ENCODE measurements at places on chromosomes 11 and 22.

DNA sequence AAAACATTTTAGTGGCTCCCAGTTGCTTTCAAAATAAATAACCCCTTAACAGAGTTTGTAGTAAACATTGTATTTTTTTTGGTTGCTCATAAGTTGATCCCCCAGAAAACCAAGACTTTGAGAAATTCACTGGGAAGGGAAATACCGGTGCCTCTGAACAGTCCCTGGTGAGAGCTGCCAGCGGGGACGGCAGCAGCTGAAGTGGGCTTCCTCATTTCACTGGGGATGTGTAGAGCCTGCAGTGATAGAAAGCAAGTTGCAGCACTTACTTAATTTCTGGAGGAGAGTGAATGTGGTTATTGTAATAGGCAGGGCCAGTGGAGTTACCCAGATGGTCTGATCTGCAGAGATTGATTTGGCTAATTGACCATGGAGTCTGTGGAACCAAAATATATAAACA lies 18.6 kb upstream of the MCHR1 start:
- no peak for DNase-seq

DNA sequence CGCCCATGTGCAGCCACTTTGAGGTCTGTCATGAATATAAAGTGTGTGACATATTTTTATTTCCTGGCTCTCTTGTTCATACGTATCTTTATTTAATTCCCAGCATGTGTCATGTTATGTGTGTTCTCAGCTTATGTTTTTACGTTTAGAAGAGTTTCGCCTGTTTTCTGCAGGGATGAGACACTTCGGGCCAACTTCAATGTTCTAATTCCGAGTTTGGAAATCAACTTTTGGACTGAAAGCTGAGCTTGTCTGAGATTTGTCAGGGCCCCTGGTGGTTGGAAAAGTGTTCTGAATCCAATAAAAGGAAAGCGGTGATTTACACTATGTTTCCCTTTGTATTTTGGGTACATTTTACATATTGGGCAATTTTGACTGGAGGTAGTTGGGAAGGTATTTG lies 810.7 kb downstream of the TBC1D22A start:
- DNase-seq = no peak

DNA sequence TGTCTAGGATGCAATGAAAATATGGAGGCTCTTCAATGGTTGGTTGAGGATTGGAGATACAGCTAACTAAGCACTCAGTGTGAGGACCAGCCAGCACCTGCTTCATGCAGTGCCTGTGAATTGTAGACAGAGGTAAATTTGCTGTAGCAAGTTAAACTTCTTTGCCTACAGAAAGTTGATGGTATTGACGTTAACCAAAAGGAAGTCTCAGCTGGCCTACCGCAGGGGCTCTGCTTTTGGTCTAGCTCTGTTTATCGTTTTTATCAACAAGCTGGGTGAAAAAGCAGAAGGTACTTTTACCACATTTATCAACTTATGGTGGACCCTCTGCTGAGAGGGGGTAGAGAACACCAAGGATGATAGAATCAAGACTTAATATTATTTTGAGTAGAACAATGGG lies 51.6 kb downstream of the GRAMD1B start:
- DNase-seq = no peak

- DNase-seq = no peak
Measured at GRCh38 chr11:13277768-13278608, at the start of gene BMAL1. Gene BMAL1, plus strand, starts transcription at chr11:13277790. Its CDS starts 76,519 bp downstream, at chr11:13354309.

DNA sequence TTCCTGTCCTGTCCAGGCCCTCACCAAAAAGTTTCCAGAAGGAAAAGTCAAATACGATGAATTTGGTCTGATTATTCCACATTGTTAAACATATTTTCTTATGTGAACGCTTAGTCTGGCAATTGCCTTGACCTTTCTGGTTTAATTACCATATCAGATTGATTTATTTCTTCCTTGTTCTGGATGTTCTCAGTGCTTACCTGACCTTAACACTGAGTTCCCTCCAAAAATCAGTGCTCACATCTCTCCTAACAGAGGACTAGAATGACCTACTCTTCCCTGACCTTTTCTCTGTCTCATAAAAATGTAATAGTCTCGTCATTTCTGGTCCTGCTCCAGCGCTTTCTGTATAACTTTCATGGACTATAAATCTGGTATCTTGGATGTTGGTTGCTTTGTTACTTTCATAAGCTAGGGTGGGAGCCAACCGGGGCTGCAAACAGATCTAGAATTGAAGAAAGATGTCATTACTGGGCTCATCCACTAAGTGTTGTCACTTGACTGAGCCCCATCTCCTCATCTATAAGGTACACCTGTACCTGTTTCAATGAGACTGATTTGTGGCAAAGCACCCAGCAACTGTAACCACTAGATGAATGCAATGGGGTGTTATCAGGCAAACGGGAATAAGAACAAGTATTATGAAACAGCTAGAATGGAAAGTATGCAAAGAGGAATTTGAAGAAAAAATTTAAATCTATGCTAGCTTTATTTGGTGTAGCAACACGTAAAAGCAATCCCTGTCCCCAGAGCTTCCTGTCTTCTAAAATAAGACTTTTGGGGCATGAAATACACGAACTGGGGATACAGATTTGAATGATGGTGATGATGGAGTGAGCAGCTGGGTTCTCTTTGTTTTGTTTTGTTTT lies 2.4 kb downstream of the FADS2 start:
- DNase-seq = no peak

DNA sequence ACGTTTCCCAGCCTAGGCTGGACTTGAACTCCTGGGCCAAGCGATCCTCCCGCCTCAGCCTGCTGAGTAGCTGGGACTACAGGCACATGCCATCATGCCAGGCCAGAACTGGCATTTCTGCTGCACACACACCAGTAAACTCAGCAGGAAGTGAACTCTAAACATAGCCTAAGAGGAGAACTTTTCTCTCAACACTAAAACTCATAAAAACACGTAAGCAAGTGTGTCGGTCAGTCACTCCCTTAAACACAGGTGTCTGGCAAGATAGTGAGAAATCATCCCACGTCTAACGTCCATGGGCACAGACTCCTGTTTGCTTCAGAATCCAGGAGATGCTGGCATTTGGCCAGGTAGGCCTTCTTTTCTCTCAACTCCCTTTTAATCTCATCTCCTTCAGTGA lies 104.8 kb downstream of the RPL27A start:
- no peak for DNase-seq

- DNase-seq = peak; percentile 25
Measured at GRCh38 chr11:63614136-63614671, at the start of gene PLAAT3. Gene PLAAT3, minus strand, starts transcription at chr11:63614433. Its CDS starts 419 bp downstream, at chr11:63614014.

GRCh38 chr11:126993599-126993998 lies 7.0 kb downstream of the KIRREL3 start:
- no peak for DNase-seq

- DNase-seq = no peak
Measured at GRCh38 chr11:95897731-95898130, 26.2 kb downstream of the MTMR2 start.

DNA sequence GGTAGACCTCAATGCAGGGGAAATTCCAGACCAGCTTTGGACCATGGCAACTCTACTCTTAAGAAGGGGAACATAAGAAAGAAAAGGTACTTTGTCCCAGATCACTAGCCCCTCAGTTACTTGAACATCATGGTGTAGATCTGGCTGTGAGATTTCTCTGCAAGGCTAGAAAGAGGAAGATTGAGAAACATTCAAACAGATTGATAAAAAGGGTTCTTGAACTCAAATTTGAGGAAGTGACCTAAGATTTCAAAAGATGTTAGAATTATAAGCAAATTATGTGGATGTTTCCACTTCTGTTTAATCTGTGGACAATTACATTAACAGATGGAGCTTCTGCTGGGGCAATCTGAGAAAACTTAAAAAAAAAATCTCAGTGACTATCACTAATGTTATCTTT lies 21.8 kb upstream of the UPB1 start:
- no peak for DNase-seq

DNA sequence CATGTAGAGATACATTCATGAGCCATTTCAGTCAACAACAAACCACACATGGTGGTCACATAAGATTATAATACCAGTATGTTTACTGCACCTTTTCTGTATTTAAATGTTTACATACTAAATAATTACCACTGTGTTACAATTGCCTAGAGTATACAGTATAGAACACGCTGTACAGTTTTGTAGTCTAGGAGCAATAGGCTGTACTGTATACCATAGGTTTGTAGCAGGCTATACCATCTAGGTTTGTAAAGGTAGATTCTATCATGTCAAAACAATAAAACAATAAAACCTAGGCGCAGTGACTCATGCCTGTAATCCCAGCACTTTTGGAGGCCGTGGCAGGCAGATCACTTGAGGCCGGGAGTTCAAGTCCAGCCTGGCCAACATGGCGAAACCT lies 1.1 kb downstream of the TRIM48 start:
- no peak for DNase-seq

DNA sequence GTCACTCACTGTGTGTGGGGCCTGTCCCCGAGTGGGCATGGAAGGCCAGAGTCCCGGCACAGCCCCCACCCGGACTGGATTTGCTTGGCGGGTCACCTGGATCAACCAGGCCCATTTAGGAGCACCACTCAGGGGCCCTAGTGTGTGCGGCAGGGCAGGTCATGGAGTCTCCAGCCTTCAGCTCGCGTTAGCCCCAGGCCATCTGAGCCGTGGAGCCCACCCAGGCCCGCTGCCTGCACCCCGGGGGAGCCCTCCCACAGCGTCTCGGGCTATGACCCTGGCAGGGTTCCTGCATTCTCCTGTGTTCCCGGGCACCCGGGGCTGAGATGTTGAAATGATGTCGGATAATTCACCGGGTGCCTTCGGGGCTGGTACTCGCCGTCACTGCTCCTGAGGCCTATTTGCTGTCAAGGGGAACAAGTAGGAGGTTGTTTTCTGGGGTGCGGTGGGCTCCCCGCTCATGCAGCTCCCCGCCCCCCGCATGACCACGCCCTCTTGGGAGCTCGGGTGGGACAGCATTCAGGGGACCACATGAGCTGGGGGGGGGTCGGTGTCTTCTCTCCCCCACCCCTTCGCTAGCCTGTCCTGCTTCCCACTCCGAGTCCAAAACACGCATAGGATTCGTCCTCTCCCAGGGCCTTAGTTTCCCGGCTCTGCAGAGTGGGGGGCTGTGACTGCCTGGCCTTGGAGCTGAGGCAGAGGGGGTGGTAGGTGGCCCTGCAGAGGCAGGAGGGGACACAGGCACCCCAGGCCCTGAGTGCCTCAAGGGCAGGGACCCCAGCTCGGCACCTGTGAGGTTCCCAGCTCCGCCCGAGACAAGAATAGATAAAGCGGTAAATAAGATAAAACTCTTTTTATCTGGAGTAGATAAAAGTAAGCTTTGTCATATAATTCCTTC lies 77.2 kb downstream of the KCNQ1 start:
- no peak for DNase-seq

DNA sequence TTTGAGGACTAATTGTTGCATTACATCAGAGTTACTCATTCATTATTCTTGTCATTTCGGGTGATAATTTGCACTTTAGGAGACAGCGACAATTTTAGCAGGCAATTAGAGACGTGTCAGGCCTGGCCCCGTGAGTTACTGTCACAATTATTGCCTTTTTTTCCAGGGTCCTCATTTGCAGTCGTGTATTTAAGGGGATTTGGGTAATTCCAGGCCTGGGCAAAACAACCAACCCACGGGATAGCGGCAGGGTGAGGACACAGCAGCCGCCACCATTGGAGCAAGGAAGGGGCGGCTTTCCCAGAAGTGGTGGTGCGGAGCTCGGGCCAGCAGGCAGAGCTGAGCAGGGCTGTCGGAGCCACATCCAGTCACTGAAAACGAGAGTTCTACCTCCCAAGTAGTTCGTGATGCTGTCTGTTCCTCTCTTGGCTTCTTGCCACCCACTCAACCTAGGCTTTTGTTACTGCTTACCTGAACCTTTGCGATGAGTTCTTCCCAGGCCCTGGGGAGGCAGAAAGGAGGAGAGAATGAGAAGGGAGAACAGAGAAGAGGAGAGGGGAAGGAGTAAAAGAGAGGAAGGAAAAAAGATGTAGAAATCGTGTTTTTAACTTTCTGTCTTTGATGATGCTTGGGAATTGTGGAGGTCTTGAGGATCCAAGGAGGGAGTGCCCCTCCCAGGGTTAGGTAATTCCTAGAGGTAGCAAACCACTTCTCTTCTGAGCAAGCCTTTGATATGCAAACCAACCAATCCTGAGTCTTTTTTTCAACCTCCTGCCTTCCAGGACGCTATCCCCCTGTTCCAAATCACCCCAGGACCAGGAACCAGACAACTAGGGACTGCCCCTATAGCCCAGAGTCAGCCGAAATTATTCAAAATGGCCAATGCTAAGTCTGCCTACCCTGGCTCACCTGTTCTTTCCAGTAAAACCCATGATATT lies 236.1 kb downstream of the MIAT start:
- no peak for DNase-seq

DNA sequence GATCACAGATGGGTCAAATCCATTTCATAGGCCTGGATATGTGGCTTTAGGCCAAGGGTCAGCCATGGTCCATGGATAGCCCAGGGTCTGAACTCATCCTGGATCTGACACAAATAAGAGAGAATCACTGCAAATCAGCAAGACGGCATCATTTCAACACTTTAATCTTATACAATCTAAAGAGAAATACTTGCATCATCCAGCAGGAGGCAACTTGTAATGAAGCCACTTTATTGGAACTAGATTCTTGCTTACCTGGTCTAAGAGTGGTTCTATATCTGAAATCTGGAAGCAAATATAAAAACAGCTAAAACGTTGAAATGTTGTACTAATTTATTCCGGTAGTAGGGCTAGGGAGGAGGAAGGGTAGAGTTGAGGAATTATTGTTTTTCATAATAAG lies 870.1 kb downstream of the JRKL start:
- DNase-seq = no peak

GRCh38 chr22:24683691-24684090 lies 80.7 kb downstream of the GGT1 start:
- DNase-seq = no peak

GRCh38 chr22:38032681-38033521 lies 24.3 kb upstream of the PICK1 start:
- DNase-seq = no peak

- no peak for DNase-seq
Measured at GRCh38 chr11:129224538-129224937, 32.4 kb upstream of the ARHGAP32 start.

DNA sequence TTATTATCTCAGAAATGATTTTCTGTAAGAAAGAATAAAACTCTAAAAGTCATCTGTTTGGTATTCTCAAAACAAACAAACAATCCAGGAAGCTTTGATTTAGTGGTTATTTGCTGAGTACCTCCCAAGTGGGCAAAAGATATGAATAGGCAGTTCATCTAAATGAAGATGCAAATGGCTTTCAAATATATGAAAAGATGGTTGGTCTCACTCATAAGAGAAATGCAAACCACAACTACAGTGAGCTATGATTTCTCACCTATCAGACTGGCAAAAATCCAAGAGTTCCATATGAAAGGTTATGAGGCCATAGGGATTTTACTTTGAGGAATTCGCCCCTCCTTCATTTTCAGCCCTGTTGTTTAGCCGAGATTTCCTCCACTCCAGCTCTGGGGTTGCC lies 11.3 kb upstream of the P2RY2 start:
- DNase-seq = no peak

- peak; percentile 11 for DNase-seq
Measured at GRCh38 chr22:45612451-45612901, 59.2 kb upstream of the ATXN10 start.

GRCh38 chr11:35617687-35618496 lies at the start of gene FJX1:
Gene FJX1, plus strand, starts transcription at chr11:35618460. Its CDS starts 177 bp downstream, at chr11:35618637.
- DNase-seq = no peak

GRCh38 chr11:133579165-133580031 lies 47.1 kb upstream of the OPCML start:
- DNase-seq = no peak

All from stimulated activated CD8-positive, alpha-beta memory T cell treated with anti-CD3 and anti-CD28 coated beads, Interleukin-7, amount 100 ng/mL, for 48 hours (primary cell).